ENCODE measurements at places on chromosomes 6 and 20.

DNA sequence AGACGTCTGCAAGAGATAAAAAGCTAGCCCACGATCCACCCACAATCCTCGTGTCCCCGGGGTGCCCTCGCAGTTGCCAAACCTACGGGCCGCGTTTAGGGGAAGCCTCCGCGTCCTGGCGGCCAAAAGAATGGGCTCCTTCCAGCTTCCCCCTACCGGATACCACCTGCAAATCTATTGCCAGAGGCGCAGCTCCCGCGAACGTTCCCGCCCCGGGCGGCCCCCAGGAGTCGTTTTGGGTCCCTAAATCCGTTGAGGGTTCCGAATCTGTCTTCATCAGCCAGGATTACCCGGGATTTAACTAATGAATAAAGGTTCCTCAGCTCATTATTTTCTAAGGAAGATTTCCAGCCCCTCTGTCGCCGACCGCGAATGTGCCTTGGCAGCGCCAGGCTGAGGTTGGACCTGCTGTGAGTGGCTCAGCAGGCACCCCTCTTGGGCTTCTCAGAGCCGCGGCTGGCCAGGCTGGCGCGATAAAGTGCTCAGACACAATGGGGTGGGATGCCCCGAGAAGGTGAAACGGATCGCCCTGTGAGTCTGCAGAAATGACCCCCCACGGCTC lies 2.8 kb upstream of the VSX1 start:
- no peak for DNase-seq

- no peak for DNase-seq
These were observed 40.6 kb downstream of the LYRM2 start for GRCh38 chr6:89597988-89598387.

- no peak for DNase-seq
These were observed 5.4 kb downstream of the BMP6 start for GRCh38 chr6:7731294-7731693.

GRCh38 chr6:148221196-148221979 lies 121.2 kb upstream of the SASH1 start:
- no peak for DNase-seq

DNA sequence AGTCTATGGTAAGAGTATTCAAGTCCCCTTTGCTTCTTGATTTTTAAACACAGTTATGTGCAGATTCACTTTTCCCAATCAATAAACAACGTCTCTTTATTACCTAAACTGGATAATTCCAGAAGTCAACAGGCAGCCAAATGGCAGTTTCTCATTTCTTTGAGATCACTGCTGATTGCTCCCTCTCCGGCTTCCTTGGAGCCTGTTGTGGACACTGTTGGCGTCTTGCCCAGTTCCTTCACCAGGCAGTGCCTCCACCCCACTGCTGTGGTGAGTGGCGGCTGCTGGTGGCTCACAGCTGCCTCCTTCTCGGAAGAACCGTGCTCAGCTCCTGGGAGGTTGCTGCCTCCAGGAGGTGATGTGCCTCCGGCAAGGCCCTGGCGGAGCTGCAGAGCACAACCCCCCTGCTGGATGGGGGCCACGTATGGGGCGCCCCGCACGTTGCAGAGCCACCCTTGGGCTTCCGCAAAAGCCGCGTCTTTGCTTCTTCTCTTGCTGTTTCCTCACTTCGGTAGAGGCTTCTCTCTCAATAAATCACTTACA lies 105.1 kb upstream of the CNKSR3 start:
- DNase-seq = no peak

DNA sequence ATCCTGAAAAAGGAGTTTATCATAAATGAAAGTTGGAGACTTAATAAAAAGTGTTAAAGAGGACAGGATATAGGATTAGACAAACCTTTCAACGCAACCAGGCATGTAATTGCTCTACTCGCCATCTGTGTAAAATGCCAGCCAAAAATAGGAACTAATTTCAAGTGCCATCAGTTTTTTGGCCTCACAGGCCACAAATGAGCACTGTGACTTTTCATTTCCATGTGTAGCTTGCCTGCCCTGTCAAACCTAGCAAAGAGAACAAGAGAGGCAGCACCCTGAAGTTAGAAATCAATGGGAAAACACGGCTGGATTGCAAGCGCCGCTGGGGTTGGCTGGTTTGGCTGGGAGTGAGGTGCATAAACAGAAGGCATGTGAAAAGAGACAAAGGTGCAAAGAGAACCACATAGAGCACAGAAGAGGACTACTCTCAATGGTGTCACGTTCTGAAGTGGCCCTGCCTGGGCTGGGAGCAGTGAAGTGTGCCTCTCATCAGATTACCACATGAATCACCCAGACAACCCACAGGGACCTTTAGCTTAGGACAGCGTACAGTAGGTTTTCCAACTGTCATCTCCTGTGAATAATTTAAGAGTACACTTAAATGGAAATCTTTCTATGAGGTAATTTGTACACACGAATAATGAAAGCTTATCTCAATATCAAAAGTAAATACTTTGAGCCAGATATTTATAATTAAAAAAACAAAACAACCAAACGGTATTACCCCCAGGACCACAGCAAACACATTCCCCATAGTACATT lies 78.0 kb upstream of the NHSL1 start:
- no peak for DNase-seq

DNA sequence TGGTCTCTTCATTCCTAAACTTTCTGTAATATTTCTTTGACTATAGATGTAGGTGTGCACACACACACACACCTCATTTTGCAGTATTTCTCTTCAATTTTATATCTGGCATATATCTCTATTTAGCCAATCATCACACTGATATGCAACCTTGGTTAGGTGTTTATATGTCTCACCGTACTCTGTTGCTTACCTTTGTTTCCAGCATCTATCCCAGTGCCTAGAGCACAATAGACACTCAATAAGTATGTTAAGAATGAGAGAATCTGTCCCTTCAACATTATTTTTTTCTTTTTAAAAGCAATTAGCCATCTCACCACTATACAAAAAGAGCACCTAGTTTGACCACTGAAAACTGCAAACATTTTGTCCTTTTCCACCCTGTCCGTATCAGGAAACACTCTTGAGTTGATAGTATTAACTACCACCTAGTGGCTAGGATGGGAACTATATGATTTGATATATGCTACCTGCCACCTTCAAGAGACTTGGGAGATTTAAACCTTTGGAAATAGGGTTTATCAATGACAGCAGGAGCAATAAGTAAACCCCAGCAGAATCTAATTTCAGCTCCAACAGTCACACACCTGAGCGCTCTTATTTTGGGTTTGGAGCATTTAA lies 48.7 kb upstream of the RSPO3 start:
- DNase-seq = no peak
